ENCODE measurements at places on chromosomes 11 and 22.

DNA sequence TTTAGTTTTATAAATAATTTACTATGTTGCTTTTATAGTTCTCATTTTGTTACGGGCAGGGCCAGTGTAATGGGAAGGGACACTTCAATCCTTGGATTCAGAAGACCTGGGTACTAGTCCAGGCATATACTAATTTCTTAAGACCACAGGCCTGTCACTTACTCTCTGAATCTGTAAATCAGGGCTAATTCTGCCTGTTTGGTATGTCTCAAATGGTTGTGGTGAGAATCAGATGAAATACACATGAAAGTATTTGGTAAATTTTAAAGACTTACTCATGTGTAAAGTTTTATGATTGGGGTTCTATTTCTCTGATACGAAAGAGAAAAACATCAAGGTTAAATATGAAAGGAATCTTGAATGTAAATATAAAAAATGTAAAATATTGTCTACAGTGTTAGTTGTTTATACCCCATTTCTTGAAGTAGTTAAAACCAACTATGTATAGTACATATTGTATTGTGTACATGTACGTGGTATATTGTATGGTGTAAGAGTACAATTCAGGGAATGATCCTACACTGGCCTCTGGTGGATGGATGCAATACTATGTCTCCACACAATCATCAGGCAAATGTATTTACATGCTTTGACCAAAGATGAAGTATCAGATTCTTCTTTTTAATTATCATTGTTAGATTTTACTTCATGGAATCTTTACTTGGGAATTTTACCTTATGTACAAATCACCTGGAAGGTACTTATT, 24.5 kb upstream of the RAG2 start:
- DNase-seq: no peak

GRCh38 chr11:116939499-116939898, 102.1 kb upstream of the APOA1 start:
- no peak for DNase-seq

DNA sequence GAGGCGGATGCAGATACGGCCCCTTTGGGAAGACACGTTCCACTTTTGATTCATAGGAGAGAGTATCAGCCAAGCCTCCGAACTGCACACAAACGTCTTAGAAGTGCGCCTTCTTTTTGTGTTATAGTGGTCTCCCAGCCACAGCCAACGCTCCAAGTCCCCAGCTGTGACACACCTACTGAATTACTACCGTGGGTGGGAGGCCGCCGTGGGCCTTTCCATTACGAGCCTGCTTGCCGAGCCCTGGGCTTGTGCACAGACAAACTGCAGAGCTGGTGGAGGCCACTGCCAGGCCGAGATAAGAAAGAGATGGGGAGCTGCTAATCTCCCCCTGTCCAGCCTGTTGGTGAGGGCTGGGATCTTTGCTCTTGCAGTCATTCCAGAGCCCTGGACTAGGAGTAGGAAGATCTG, 761 bp downstream of the HMBS start:
- no peak for DNase-seq

- no peak for DNase-seq
These were observed 73.5 kb downstream of the RASSF10 start for GRCh38 chr11:13082588-13082987.

- peak; percentile 62 for DNase-seq
These were observed 28.1 kb downstream of the NRXN2 start for GRCh38 chr11:64694821-64695365.

DNA sequence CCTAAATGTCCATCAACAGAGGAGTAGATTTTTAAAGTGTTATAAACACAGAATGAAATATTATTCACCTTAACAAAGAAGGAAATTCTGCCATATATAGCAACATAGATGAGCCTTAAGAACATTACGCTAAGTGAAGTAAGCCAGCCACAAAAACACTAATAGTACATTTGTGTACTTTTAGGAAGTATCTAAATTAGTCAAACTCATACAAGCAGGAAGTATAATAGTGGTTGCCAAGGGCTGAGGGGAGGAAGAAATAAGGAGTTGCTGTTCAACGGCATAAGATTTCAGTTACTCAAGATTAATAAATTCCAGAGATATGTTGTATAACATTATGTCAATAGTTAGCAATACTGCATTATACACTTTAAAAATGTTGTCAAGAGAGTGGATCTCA, 181.7 kb upstream of the ZC3H12C start:
- no peak for DNase-seq

DNA sequence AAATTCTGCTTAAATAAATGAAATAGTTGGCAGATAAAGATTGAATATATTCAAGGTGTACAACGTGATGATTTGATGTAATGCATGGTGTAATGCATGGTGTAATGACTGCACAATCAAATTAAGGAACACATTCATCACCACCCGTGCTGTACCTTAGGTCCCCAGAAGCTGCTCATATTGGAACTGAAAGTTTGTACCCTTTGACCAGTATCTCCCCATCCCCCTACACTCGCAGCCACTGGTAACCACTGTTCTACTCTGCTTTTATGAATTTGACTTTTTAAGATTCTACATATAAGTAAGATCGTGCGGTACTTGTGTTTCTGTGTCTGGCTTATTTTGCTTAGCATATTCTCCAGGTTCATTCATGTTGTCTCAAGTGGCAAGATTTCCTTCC, 445.8 kb downstream of the OPCML start:
- no peak for DNase-seq

DNA sequence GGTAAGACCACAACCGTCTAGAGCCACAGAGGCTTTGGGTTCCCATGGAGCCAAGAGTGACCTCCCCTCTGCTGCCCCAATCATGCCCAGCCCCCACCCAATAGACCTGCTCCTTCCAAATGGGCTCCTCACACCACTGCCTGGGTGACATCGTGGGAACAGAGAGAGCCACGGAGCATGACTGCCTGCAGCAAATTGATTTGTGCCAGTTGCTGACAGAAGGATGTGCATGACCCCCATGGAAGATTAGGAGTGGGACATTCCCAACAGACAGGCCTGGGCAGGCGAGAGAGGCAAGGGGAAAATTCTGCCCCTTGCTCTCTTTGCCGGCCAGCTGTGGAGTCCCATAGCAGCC, 88.5 kb downstream of the TENM4 start:
- no peak for DNase-seq

GRCh38 chr11:79482800-79483199, 42.0 kb upstream of the TENM4 start:
- no peak for DNase-seq

- no peak for DNase-seq
These were observed 11.7 kb upstream of the RDX start for GRCh38 chr11:110308071-110308470.

GRCh38 chr22:19636696-19637407, 77.5 kb upstream of the SEPTIN5 start:
- no peak for DNase-seq

DNA sequence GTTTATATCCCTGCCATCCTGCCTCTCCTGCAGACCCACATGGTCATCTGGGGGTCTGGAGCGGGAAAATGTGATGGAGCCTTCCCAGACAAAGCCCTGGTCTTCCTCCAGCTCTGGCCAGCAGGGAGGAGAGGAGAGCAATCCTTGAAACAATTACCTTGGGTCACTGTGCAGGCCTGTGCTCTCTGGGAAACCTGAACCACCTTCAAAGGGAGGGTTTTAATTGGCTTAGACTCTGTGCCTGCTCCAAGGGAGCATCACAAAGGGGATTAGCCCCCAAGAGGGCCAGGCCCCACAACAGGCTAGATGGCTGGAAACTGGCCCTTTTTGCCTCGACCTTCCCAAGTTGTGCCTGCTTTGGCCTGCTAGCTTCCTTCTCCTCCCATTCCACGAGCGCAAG, 351.9 kb downstream of the TENM4 start:
- DNase-seq: no peak

DNA sequence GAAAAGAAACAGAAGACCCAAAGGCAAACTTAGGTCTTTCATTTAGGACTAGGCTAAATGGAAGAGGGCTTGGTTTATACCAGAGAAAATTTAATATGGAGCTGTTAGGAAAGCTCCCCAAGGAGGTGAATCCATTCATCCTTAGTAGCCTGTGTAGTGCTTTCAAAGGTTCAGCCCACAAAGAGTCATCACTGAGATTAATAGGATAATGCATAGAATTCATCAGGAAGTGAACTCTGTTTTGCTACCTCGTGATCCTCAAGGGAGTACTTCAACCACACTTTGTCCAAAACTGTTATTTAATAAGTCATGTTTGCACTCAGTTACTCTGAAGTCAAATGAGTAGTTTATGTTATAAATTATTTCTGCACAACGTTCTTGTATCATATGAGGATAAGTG, 43.3 kb upstream of the MMP7 start:
- DNase-seq: no peak

DNA sequence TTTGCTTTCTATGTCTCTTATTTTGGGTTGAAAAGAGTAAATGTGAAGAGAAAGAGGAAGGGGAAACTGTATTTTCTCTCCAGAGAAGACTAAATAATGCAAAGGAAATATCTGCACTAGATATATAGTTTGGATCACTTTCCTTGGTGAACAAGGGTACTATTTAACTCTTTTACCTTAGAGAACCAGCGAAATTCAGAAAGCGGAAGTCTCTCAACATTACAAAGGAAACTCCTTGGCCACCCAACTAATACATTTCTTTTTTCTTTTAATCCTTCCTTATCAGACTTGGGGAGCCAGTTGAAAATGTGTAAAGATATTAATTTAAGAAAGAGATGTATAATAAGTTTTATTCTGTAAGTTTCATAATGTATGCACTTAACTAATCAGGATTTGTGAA, 64.2 kb downstream of the SESN3 start:
- no peak for DNase-seq

GRCh38 chr11:44351898-44352498, 42.1 kb upstream of the ALX4 start:
- no peak for DNase-seq

- peak; percentile 24 for DNase-seq
These were observed 61.1 kb downstream of the DEPDC5 start for GRCh38 chr22:31814942-31815341.

DNA sequence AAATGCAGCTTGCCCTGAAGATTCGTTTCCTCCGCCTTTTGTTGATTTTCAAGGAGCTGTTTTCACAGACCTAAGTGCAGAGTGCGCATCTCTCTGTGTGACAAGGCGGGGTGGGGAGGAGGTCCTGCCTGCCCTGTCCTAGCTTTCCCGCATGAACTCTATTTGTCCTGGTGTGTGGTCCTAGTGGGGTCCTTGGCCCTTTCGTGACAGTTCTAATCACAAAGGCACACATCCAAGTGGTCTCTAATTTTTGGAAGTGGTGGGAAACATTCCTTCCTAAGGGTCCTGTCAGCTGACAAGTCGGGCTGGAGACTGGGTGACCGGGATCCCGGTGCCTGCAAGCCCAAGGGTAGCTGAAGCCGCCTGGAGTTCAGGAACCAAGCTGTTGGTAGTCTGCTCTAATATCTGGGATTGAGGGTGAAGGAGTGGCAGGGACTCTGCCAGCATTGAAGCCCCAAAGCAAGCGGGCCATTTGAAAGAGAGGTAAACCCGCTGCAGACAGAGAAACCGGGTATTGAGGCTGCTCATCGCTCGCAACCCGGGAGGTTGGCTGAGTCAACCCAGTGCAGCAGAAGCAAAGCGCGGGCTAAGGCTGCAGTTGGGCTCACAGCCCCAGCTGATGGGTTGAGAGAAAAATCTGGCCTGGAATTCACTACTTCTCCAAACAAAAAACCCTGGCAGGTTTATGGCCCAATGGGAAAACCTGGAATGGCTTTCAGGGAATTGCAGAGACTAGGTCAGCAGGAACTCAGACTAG, 28.1 kb upstream of the FBXO3 start:
- DNase-seq: peak; percentile 22

GRCh38 chr11:120034176-120034875, 103.6 kb downstream of the TRIM29 start:
- DNase-seq: no peak

DNA sequence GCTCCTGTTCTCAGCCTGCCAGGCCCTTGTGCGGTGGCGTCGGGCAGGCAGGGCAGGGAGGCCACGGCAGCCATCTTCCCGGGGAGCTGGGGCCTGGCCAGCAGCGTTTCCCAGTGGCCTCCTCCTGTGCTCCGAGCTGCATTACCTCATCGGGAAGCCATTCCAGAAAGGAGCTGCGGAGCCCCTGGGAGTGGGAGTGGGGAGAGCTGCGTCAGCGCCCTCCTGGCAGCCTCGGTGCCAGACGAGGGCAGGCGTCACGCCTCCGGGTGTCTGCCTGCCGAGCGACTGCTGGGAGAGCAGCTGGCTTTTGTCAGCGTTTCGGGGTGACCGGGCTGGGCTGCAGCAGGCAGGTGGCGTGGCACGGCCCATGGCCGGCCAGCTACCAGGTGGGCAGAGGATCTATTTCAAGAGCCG, 30.9 kb upstream of the WNT7B start:
- no peak for DNase-seq

- DNase-seq: no peak
These were observed 121.0 kb downstream of the SLC1A2 start for GRCh38 chr11:35298369-35298768.

GRCh38 chr11:36196411-36196998, 92.7 kb downstream of the COMMD9 start:
- no peak for DNase-seq

GRCh38 chr11:113276466-113276865, 37.9 kb upstream of the TTC12 start:
- DNase-seq: no peak

DNA sequence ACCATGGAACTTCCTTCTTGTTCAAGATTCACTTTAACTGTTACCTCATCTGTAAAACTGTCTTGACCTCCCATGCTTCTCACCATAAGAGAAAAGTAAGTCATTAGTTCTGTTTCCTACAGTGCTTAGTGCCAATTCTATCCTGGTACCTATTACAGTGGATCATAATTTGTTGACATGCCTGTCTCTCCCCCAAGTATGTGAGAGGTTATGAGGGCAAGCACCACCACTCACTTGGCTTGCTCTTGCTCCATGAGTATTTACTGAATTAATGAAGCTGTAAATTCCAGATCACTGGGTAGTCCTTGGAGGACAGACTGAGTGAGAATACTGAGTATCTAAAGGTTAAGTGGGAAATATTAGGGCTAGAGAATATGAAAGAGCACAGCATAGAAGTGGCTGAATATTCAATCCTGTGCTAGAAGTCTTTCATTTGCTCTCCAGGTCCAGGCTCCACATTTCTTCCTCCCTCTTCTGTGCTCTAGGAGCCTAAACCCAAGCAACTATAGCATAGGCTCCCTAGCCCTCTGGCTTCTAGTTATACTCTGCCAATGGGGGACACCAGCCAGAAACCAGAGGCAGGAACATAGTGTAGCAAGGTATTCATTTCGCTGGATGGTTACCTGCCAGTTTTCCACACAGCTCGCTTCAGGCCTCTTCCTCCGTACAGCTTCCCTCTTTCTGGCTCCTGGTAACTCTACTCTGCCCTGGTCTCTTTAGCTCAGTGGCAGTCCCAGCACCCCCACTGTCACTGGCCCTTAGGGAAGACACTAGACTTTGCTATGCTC, 118.2 kb upstream of the SLC5A12 start:
- DNase-seq: no peak

GRCh38 chr11:82791779-82792178, 58.1 kb upstream of the FAM181B start:
- DNase-seq: no peak

DNA sequence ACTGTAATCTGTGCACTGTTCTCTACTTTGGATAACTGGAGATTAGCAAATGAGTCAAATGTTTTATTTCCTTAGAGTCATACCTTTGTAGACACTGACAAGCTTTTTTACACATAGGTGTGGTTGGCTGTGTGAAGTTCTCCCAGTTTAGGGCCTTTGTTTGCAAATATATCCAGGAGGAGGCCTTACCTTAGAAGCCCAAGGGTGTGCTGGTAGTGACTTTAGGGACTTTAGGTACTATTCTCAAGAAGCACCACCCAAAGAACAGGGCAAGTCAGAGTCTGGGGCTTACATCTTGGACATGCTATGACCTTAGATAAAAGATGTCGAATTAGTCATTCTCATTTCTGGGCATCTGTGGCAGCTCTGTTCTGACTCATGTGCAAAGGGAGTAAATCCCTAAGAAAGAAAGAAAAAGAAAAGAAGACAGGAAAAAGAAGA, 4.8 kb upstream of the FAR1 start:
- no peak for DNase-seq
